Jurkat, Clone E6-1 (cell line): ENCODE measurements at places on chromosomes 6 and 20.

GRCh38 chr20:48826883-48827771 lies 672 bp downstream of the PREX1 start:
- no peak for DNase-seq

GRCh38 chr20:52800734-52801627 lies 171.2 kb upstream of the TSHZ2 start:
- no peak for DNase-seq

DNA sequence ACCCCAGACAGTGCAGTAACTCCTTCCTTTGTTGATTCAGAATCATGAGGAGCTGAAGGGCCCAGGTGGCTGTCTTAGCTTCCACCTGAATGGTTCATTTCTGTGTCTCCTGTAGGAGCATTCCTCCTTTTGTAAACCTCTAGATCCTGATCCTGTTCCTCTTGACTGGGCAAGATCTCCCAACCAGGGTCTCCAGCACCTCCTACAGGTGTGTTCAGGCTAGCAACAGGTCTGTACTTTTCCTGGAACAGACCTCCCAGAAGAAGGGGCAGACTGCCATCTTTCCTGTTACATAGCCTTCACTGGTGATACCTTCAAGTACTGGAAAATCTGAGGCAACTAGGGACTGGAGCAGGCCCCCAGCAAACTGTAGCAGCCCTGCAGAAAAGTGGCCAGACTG lies 35.2 kb downstream of the HLA-B start:
- no peak for DNase-seq

- DNase-seq = peak; percentile 48
Measured at GRCh38 chr20:2873747-2874041, 413 bp downstream of the PTPRA start.

DNA sequence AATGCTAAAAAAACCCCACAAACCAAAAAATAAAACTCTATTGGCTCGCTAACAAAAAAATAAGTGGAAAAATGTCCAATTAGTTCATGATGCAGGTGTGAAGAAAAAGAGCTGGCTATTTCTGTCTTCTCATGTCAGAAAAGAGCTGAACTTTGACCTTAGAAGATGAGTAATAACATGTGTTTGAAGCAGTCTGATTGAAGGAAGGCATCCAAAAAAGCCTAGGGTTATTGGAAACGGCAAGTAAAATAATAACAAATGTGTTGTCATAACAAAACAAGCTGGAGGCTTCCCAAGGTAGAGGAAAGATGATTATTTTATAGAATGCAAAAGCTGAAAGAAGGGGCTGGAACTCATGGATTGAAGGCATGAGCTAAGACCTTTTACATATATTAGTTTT lies 94.4 kb upstream of the FAM184A start:
- DNase-seq = no peak

DNA sequence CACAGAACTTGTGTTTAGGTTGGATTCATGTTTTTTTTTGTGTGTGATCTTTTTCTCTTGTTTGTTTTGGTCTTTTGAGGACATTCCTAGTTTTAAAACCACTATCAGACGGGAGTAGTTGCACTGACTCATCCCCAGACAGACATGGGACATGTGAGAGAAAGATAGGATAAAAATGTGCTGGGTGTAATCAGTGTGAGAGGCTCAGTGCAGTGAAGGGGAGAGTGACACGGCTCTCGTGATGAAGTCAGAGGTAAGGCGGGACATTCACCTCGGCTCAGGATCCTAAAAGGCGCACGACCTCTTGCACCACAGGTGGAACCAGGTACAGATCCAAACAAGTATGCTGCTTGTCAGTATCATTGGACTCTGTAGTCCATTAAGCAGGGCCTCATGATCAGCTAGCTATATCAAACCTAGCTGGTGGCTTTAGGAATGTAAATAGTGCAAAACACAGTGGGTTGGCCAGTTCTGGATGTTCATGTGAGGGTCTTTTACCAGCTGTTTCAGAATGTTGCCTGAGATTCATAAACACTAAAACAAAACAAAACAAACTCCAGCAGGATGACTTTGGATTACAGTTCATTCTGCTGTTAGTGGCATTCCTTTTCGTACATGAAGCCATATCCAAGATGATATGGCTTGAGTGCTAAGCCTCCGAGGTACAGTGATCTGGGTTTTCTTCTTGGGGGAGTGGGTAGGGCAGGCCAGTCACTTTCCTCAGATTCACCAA lies 18.0 kb downstream of the FOXO3 start:
- no peak for DNase-seq

- no peak for DNase-seq
Measured at GRCh38 chr6:27854421-27854820, 57.8 kb downstream of the OR2B2 start.

DNA sequence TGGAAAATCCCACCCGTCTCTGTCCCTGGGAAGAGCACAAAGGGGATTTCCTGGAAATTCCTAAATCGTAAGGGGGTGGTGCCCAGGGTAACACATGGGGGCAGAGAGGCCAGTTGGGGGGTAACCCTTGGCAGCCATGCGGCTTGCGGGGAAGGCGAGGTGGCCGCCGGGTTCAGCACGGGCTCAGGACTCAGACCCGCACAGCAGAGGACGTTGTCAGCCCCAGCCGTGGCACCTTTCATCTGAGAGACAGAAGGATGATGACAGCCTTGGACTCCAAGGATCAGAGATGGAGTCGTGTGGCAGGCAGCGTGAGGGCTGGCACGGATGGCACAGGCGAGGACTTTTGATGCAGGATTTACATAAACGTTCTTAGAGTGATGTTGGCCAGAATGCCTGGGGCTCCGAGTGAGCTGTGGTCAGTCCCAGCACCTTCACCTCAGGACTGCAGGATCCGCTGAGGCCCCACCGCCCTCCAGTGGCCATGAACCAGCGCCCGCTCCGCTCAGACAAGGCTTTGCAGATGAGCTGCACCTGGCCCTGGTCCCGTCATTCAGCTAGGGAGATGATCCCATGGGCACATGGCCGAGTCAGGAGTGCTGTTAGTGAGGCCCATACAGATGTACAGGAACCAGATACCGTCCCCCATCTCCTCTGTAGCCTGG lies 190.3 kb downstream of the TAF4 start:
- DNase-seq = no peak

DNA sequence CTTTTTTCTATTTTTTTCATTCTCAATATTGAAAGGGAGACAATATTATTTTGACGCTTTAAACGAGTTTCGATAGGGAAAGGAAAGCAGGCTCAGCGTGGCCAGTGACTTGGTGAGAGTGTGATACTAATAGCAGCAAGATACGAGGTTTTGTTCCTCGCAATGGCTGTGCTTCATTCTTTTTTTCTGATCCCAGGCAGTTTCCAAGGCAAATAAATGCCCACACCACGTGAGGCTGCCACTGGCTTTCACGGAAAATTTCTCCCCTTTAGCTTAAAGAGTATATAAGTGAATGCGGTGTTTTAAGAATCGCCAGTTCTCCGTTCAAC lies 196.4 kb upstream of the ZNF184 start:
- DNase-seq = no peak

- no peak for DNase-seq
Measured at GRCh38 chr20:54004445-54004844, 65.9 kb downstream of the BCAS1 start.

- DNase-seq = peak; percentile 30
Measured at GRCh38 chr20:35953387-35954199, 709 bp downstream of the SCAND1 start.

GRCh38 chr6:47245745-47246371 lies 63.8 kb downstream of the TNFRSF21 start:
- DNase-seq = peak; percentile 83

DNA sequence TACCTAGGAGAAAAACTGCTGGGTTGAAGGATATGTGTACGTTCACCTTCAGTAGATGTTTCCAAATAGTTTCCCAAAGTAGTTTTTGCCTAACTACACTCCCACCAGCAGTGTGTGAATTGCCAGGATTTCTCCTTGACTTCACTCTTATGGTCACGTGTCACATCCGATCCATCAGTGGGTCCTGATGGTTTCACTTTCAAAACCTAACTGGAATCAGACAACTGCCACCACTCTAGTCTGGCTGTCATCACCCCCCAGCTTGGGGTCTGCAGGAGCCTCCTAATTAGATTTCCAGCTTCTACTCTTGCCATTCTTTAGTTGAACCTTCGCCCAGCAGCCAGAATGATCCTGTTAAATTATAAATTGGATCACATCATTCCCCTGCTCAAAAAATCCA lies 8.5 kb upstream of the SLC12A5 start:
- DNase-seq = no peak

DNA sequence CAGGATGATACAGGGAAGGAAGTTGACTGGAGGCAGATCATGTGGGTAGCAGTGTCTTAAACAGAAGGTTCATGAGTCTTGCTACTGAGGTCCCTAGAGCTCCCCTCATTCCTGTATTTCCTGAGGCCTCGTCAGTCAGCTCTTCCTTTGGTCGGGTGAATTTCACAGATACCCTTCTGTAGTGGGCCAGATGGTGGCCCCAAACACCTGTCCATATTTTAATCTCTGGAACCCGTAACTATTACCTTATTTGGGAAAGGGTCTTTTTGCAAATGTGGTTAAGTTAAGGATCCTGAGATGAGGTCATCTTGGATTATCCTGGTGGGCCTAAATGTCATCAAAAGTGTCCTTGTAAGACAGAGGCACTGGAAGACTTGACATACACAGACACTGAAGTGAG lies 9.6 kb downstream of the KCNS1 start:
- DNase-seq = no peak

DNA sequence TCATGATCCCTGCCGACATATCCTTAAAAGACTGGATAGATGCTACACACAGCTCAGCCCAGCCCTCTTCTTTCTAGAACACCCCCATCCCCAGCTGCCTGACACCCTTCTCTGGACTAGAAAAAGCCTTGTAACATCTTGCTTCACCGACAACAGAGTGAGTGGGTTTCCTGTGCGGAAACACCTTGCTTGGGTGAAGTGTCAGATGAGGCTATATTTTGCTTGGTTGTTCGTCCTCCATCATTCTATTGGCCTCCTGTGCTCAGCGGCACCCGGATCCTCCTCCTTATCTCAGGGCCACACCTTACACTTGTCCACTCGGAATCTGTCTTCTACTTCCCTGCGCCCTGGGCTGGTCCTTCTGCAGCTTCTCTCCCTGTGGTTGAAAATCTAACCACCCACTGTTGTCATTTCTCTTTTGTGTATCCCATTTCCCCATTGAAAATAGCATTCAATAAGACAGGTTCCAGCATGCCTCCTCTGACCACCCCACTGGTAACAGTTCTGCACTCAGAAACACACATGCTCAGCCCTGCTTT lies 101.3 kb upstream of the MLN start:
- peak; percentile 98 for DNase-seq

- DNase-seq = no peak
Measured at GRCh38 chr6:2948228-2949025, 22.9 kb downstream of the SERPINB6 start.

GRCh38 chr6:55994531-55994930 lies 119.1 kb upstream of the BMP5 start:
- DNase-seq = no peak

DNA sequence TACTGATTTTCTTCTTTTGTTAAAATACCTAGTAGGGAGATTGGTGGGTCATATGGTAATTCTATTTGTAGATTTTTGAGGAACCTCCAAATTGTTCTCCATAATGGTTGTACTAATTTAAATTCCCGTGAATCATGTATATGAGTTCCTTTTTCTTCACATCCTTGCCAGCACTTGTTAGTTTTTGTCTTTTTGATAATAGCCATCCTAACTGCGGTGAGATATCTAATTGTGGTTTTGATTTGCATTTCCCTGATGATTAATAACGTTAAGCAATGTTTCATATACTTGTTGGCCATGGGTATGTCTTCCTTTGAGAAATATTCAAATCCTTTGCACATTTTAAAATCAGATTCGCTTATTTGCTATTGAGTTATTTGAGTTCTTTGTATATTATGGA lies 110.9 kb downstream of the JAG1 start:
- no peak for DNase-seq

GRCh38 chr6:73562558-73562957 lies 41.7 kb upstream of the EEF1A1 start:
- DNase-seq = no peak

GRCh38 chr6:152720974-152721373 lies 23.3 kb downstream of the MYCT1 start:
- DNase-seq = peak; percentile 17

GRCh38 chr20:63919130-63919529 lies 24.2 kb downstream of the DNAJC5 start:
- no peak for DNase-seq

- no peak for DNase-seq
Measured at GRCh38 chr6:9225441-9225871, 790.1 kb upstream of the SLC35B3 start.

DNA sequence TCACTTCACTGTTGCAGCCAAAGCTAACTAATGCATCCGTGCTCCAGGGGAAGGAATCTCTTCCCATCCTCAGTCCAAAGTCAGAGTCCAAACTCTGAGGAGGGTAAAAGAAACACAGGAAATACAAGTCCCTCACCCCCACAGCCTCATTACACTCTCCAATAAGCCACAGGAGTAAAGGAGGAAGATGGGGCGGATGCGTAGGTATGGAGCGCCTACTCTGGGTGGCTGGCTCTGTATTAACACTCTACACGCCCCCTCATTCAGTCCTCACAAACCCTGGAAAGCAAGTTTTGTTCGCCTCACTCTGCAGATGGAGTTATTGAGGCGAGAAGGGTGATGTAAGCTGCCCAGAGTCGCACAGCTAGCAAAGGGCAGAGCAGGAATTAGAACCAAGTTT lies 242.9 kb downstream of the NRN1 start:
- DNase-seq = no peak

DNA sequence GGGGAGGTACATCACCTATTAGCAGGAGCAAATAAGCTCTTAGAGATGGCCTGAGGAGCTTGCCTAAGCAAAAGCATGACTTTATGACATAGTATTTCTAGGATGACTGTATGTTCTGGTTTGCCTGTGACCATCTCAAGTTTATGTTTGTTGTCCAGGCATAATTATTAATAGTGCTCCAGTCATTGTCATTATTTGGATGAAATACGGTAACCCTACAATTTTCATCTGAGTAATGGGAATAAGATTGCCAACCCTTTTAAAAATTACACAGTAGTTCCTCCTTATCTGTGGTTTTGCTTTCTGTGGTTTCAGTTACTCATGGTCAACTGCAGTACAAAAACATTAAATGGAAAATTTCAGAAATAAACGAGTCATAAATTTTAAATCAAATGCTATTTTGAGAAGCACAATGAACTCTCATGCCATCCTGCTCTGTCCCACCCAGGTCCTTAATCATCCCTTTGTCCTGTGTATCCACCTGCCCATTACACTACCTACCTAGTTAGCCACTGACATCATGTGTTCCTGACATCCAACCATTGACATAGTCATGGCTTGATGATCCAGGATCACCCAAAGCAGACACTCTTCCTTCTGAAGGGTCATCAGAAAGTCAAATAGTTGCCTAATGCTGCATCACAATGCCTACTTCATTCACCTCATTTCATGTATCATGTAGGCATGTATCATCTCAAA lies 27.0 kb upstream of the TFB1M start:
- no peak for DNase-seq

- DNase-seq = no peak
Measured at GRCh38 chr6:109053336-109053735, 41.3 kb downstream of the SESN1 start.

GRCh38 chr6:90284236-90285041 lies 12.2 kb downstream of the BACH2 start:
- DNase-seq = no peak
